NCI-H187 (cell line): ENCODE measurements at places on chromosomes 1 and 21.

DNA sequence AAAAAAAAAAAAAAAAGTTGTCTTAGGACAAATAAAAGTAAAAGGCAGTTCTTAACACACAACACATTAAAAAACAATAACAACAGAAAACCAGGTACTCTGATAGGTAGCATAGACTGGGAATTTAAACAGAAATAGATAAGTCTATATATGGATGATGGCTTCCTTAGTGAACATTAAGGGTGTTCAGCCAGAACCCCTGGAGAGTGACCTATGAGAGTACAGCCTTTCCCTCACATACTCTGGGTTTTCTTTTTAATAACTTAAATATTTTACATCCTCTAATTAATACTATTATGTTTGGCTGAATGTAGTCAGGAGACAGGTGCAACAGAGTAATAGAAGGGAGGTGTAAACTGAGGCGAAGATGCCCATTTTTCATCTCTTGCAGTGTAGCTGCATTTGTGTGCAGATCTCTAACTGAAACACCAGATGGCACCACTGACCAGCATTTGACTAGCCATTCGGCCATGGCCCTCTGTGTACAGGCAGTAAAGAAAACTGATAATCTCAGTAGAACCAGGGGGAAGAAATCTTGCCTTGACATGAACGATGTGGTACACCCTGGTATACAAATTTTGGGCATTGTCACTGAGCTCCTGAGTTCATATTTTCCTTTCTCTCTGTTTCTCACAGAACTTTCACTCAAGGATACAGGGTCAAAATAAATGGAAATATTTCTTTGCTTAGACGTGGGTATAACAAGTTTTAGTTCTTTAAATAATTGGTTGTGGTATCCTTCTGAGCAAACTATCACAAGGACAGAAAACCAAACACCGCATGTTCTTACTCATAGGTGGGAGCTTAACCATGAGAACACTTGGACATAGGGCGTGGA, 7.6 kb downstream of the TTF2 start:
- no peak for DNase-seq

- no peak for DNase-seq
These were observed 25.5 kb downstream of the TNFRSF8 start for GRCh38 chr1:12088607-12089006.

DNA sequence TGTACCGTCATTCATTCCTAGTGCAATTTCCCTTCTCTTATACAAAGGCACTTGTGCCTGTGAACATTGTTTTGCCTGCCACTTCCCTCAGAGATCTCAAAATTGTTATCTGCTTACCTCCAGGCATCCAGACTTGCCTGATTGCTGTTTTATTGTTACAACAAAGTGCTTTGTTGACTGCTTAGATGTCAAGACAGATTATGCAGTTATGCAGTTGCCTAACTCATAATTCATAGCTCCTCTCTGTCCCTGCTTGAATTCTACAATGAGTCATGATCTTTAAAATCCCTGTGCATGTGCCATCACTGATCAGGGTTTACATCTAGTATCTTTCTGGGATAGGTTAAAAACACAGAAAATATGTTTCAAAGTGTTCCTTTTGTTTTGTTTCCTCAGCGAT, 24.5 kb downstream of the CXADR start:
- DNase-seq = no peak

DNA sequence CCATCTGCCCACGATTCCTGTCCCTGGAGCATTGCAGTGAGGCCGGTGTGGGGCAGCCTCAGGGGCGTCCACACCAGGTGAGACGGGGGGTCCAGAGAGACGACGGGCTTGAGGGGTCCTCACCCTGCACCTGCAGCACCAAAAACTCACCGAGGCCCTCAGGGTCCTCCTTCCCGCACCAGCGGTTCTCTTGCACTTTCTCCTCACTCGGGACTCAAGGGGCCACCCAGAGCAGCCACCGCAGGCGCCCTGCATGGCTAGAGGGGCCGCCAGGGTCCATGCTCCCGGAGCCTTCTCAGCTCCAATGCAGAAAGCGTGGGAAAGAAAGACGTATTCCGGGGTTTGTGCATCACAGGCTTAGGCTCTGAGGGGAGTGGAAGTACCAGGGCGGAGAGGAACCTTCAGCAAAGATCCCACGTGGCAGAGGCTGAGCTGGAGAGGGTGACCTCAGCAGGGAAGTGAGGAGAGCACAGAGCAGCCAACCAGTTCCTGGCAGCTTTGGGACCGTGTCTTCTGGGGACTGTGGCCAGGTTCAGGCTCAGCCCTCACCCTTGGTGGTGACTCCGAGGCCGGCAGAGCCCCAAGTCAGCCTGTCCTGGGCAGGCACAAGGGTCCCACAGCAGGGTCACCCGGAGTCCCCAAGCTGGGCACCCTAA, 19.5 kb upstream of the COL6A2 start:
- no peak for DNase-seq

DNA sequence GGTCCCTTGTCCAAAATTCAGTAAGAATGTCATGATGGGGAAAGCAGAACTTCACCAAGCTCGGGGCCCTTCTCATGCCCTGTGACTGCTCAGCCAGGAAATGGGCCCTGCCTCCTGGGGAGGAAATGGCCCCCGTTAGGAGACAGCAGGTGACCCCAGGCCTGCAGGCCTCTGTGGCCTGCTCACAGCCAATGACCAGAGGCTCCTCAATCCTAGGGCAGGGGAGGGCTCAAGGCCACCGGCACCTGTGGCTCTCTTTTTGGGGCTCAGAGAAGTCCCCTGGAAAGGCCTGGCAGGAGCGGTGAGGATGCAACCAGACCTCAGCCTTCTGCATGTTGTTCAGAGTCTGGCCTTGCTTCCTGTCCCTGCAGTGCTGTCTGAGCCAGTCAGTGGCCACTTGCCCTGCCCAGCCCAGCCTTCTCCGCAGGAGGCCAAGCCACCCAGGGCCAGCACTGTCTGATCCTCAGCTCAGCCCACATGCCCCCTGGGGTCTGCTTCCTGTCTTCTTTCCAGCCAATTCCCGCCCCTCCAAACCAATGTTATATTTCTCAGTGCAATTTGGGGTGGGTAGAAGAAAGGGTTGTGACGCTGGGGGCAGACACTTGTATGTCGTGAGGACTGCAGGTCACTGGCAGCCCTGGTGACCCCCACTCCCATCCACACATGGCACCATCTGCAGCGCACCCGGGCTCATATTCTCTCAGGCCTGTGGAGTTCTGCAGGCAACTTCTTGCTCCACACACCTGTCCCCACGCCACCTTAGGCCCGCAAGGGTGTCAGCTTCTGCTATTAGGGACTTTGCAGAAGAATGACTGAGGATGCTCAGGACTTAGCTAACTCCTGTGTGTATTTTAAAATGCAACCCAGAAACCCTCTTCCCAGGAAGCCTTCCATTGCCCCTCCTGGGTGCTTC, 83.6 kb downstream of the ITPKB start:
- DNase-seq = no peak

GRCh38 chr1:27318596-27318995, 3.4 kb upstream of the TMEM222 start:
- DNase-seq = no peak

DNA sequence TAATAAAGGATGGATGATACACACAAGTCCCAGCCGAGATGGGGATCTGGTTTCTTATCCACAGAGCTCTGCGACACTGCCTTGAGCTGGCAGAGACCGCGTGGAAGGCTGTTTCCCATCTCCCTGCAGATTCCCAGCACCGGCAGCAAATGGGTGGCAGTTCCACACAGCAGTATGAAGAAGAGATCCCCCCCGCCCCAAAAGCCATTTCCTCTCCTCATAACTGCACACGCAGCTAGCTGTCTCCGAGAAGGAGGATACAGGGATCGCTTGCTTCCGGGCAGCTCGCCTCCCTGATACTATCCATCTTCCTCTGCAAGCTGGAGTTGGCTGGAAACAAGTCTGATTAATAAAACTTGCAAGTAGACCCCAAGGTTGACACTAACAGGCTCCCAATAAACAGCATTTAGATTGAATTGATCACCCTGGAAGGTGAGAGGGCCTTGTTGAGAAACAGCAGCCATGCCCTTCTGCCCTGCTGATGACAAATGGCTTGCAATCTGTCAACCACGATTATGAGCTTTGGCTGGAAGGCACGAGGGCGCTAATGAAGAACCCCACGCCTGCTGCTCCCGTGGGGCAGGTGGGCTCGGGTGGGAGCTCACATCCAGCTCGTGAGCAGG, 642.3 kb downstream of the AJAP1 start:
- no peak for DNase-seq

- DNase-seq = no peak
These were observed 6.1 kb upstream of the PSMA5 start for GRCh38 chr1:109432336-109432735.
